ENCODE measurements at places on chromosomes 2 and 18.

DNA sequence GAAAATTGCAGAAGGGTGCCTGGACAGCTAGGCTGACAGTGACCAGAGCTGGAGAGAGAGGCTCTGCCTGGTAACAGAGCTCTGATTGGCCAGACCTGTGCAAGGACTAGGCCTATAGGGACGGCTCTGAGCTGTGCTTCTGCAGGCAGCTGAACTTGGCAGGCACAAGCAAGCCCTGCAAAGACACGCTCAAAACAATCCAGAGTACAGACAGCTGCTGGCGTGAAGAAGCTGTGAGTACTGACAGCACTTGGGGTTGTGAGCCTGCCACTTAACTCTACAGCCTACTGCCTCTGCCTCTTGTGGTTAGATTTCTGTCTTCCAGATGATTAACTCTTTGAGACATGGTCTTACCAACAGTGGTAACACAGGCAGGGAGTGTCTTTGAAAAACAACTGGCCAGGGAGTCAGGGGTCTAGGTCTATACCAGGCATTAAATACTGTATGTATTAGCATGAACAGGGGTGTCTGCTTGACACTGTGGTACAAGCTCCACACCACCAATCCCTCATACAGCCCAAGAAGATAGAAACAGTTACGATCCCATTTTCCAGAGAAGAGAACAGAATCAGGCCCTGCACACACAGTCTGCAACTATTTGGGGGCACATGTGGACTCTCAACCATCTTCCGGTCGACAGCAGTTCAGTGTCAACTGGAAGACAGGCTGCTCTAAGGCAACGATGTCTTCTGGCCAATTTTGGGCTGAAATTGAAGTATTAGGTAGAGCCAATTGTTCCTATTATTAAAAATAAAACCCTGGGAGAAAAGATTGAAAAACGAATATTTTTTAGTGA lies 568.4 kb downstream of the TNS1 start:
- DNase-seq: peak; percentile 88

GRCh38 chr18:22981274-22982133 lies 48.4 kb downstream of the RBBP8 start:
- no peak for DNase-seq

DNA sequence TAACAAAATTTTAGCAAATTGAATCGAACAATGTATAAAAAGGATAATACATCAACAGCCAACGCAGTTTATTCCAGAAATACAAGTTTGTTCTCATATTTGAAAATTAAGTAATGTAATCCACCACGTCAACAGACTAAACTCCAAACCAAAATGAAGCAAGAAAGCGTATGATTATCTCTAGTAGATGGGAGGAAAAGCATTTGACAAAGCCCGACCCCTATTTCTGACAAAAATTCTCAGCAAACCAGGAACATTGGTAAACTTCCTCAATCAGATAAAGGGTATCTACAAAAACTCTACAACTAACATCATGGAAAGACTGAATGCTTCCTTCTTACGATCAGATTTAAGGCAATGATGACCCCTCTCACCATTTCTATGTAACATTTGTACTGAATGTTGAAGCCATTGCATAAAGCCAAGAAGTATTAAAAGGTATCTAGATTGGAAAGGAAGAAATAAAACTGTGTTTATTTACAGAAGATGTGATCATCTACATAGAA lies 34.3 kb upstream of the MYCN start:
- DNase-seq: no peak

- DNase-seq: no peak
Measured at GRCh38 chr2:52289741-52290140, 1257.8 kb upstream of the NRXN1 start.

DNA sequence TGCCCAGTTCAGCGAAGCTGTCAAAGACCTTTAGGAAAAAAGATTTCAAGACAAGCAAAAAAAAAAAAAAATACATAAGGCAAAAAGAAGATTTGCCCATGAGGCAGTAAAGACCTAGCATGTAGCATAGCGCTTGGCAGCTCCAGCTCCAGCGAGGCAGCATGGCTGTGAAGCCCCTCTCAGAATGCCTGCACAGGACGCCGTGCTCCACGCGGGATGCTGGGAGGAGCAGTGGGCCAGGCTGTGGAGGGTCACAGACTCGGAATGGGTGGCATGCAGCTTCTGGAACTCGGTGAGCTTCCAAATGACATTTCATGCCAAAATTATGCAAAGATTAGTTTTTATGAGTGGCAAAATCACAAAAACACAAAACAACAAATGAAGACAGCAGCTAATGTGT lies 267.3 kb downstream of the ZNF516 start:
- DNase-seq: no peak

DNA sequence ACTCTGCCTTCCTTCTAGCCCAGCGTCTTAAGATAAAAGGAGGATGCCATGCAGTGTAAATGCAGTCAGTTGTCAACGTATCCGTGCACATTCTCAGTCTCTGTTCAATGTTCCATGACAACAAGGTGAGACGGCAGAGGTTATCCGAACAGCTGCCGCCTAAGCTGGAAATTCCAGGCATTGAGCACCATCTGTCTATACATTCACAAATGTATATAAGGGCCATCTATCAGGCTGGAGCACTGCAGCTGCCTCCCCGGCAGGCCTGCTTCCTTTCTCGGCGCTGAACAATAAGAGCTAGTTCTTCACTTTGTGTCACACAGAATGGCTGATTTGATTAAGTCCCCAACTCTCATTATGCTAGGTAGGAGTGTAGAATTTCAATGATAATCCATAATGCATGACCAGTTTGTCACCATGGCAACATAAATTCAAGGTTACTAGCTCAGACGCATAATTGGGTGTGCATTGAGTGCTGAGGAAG lies 282.2 kb upstream of the SOX11 start:
- no peak for DNase-seq

- DNase-seq: no peak
Measured at GRCh38 chr2:36587101-36587500, 10.9 kb downstream of the FEZ2 start.

DNA sequence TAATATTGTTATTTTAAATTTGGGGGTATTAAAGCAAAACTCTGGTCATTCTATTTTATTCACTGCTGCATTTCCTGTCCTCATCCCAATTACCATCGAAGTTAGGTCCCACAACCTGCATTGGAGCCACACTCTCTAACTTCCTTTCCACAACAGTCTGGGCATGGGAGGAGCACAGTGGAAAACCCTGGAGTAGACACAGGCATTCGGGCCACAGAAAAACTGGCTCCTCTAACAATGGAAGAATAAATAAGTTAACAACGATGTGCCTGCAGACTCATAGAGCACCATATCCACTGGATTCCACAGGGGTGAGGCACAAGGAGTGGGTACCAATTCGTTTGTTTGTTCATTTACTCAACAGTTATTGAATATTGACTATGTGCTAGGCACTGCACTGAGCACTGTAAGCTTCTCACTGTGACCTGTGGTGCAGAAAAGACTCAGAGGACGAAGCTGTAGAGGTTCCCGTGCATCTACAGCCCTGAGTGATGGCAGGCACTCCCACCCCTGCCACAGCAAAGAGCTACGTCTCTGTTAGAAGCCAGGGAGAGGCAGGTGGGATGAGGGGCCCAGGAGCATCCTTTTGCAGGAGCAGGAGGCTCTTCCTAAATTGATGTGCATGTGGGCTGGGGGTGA lies 154.2 kb upstream of the PGAP1 start:
- no peak for DNase-seq

DNA sequence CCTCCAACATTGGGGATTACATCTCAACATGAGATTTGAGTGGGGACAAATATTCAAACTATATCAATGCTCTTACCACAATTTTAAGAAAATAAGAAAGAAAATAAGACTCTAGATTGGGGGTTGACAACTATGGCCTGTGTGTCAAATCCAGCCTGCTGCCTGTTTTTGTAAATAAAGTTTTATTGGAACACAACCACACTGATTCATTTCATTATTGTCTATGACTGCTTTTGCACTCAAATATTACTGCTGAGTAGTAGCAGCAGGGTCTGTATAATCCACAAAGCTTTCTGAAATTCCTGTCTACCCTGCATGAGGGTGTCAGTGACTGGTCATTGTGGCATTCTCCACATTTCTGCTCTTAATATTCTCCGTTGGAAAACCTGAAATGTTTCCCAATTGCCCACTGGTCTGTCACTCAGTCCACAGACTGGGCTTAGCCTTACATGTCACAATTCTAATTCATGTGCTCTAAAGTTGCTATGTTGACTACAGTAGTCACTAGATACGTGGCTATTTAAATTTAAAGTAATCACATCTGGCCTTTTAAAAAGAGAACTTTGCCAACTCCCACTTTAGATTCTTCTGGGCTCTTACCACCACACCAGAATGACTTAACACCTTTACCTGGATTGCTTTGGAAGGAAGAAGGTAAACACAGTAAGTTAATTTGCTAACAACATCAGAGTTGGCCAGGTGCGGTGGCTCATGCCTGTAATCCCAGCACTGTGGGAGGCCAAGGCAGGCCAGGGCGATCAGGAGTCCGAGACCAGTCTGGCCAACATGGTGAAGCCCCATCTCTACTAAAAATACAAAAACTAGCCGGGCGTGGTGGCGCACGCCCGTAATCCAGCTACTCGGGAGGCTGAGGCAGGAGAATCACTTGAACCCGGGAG lies 86.9 kb downstream of the CLHC1 start:
- DNase-seq: no peak

DNA sequence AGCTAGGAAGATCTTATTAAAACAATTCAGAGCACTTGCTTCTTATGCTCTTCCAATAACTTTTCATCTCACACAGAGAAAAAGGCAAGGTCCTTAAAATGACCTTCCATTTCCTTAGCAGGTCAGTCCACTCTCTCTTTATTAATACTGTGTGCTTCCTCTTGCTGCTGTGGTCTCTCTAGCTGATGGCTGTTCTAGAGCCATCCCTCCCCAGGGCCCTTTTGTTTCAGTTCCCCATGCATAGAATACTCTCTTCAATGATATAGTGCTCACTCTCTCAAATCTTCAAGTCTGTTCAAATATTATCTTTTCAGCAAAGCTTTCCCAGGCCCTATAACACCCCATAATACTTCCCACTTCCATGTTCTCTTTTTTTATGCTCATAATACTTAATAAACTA lies 469.3 kb downstream of the METTL4 start:
- DNase-seq: no peak

DNA sequence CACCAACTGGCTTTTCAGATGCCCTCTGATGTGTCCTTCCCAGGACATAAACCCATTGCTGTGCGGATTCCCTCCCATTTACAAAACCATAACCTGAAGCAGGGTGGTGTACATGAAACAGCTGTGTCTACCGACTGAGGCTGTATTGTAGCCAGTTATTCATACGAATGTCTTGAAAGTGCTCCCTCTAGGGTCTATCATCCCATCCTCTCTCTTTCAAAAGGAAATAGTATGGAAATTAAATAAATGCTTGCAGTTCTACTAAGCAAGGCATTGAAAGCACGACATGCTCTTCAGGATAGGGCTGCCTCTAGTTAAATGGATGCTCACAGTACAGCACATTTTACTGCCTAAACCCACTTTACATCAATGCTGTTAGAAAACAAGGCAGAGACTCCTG lies 112.2 kb upstream of the PXDN start:
- DNase-seq: no peak

- DNase-seq: no peak
Measured at GRCh38 chr2:58056192-58056916, 9.7 kb downstream of the VRK2 start.

DNA sequence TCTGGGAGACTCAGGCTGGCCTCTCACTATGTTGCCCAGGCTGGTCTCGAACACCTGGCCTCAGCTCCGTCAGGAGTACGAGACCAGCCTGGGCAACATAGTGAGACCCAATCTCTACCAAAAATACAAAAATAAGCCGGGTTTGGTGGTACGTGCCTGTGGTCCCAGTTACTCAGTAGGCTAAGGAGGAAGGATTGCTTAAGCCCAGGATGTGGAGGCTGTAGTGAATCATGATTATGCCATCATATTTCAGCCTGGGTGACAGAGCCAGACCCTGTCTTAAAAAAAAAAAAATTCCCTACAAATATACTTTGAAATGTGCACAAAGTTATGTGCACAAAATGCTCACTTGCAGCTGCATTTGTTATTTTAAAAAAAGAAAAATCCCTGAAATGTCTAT lies 26.3 kb upstream of the AGAP1 start:
- DNase-seq: no peak

- DNase-seq: no peak
Measured at GRCh38 chr2:157784823-157785175, 91.3 kb downstream of the ACVR1 start.

GRCh38 chr2:30729031-30729430 lies 78.2 kb downstream of the CAPN13 start:
- DNase-seq: no peak

Measured in right renal cortex interstitium (tissue), 3 donors.